CD4-positive, CD25-positive, alpha-beta regulatory T cell (primary cell): ENCODE measurements at places on chromosomes 11 and 22. TPM values are rescaled to one million over a fixed set of nuclear protein-coding genes. Genes with fewer than 3 reads are reported as not detected.

The C11orf58 gene
- total RNA-seq: 168 TPM

The PLAAT3 gene
- total RNA-seq: 5.8 TPM

The DDX25 gene
- not detected for total RNA-seq

The MIOX gene
- not detected for total RNA-seq

The TMPRSS4 gene
- total RNA-seq: not detected

The NRGN gene
- total RNA-seq: 58.8 TPM

The MPZL2 gene
- 1.0 TPM for total RNA-seq

The ISX gene
- not detected for total RNA-seq

The C11orf91 gene
- not detected for total RNA-seq

- H3K4me1 ChIP-seq: peaks cover 30% of the 10 kb centered on the region
- H3K27ac ChIP-seq: peak overlapping the region; percentile 28
- H3K4me3 ChIP-seq: peak overlapping the region; percentile 43
- peaks cover 35% of the 10 kb centered on the region for H3K36me3 ChIP-seq
Observed at GRCh38 chr11:32586576-32587190, 3.1 kb downstream of the EIF3M start.

- H3K27me3 ChIP-seq: no peaks in the 10 kb centered on the region
- no peaks in the 10 kb centered on the region for H3K4me1 ChIP-seq
- no peaks in the 10 kb centered on the region for H3K36me3 ChIP-seq
- no peak overlapping the region for H3K27ac ChIP-seq
Observed at GRCh38 chr22:49006207-49007012, 821.3 kb downstream of the BRD1 start.

GRCh38 chr22:17237038-17237668 lies 17.9 kb upstream of the ADA2 start:
- H3K36me3 ChIP-seq: no peaks in the 10 kb centered on the region
- H3K27ac ChIP-seq: peak overlapping the region; percentile 55
- peaks cover 9% of the 10 kb centered on the region for H3K4me1 ChIP-seq
- H3K27me3 ChIP-seq: no peaks in the 10 kb centered on the region
- DNase-seq: peak; percentile 36

DNA sequence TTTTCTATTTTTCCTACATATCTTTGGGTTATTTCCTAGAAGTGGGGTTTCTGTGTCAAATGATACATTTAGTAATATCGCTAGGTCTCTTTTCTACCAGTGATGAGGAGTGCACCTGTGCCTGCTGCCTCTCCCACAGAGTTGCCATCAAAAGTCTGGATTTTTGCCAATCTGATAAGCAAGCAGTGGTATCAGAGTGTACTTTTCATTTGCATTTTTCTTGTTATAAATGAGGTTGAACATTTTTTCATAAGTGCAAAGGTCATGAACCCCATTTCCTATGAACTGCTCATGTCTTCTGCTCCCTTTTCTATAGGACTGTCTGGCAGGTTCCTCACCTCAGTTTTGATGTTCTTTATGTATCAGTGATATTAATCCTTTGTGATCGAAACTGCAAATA lies 1.7 kb downstream of the TRPM5 start:
- no peaks in the 10 kb centered on the region for H3K36me3 ChIP-seq
- H3K27me3 ChIP-seq: no peaks in the 10 kb centered on the region
- no peak overlapping the region for H3K27ac ChIP-seq
- H3K4me1 ChIP-seq: peaks cover 44% of the 10 kb centered on the region
- no peak for DNase-seq

DNA sequence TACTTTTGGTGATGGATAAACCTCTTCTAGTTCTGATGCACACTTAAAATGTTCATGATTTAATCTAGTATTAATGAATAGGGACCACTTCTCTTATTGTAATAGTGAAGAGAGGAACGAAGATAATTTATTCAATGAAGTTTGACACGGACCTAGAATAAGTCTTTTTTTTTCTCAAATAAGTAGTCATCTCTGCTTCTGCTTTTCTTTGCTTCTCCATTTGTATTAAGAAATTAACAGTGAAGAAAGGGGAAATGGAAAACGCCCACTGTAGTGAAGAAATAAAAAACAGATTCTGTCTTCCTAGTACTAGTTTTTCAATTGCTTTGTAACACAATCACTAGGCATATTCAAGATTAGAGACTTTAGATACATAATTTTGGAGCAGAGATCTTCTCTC lies 73.0 kb downstream of the CD44 start:
- no peaks in the 10 kb centered on the region for H3K27me3 ChIP-seq
- H3K4me1 ChIP-seq: peaks cover 39% of the 10 kb centered on the region
- no peak for DNase-seq
- H3K27ac ChIP-seq: no peak overlapping the region

GRCh38 chr11:66313321-66314185 lies 3.3 kb downstream of the CD248 start:
- no peak for DNase-seq
- no peaks in the 10 kb centered on the region for H3K27me3 ChIP-seq
- no peak overlapping the region for H3K4me3 ChIP-seq
- H3K4me1 ChIP-seq: peaks cover 44% of the 10 kb centered on the region
- H3K36me3 ChIP-seq: no peaks in the 10 kb centered on the region
- peak overlapping the region; percentile 88 for H3K27ac ChIP-seq

GRCh38 chr11:93728792-93729128 lies 12.5 kb downstream of the TAF1D start:
- no peak for DNase-seq
- no peaks in the 10 kb centered on the region for H3K4me1 ChIP-seq
- no peak overlapping the region for H3K27ac ChIP-seq

- no peak overlapping the region for H3K4me3 ChIP-seq
- H3K4me1 ChIP-seq: peaks cover 18% of the 10 kb centered on the region
- no peaks in the 10 kb centered on the region for H3K36me3 ChIP-seq
- DNase-seq: no peak
- H3K27ac ChIP-seq: no peak overlapping the region
Observed at GRCh38 chr11:403021-403760, 9.2 kb downstream of the PKP3 start.

DNA sequence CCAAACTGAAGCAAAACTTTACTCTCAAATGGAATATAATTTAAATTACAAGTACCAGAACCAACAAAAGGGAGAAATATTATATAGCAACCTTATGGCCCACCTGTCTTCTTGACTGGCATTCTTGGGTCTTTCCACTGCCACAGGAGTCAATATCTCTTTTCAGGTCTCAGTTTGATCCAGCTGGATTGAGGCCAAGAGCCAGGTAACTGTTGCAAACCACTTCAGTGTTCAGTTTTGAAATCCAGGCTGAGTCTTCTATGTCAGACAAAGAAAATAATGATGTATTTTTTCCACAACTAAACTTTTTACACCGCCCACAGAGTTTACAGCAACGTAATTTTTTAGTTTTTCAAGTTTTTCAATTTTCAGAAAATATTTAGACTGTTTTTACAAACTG lies 648 bp downstream of the DLG2 start:
- H3K27me3 ChIP-seq: peaks cover 2% of the 10 kb centered on the region
- DNase-seq: no peak
- peaks cover 17% of the 10 kb centered on the region for H3K4me1 ChIP-seq

- H3K4me1 ChIP-seq: no peaks in the 10 kb centered on the region
- H3K27me3 ChIP-seq: no peaks in the 10 kb centered on the region
- no peak overlapping the region for H3K27ac ChIP-seq
Observed at GRCh38 chr11:113305440-113306336, 8.7 kb upstream of the TTC12 start.

DNA sequence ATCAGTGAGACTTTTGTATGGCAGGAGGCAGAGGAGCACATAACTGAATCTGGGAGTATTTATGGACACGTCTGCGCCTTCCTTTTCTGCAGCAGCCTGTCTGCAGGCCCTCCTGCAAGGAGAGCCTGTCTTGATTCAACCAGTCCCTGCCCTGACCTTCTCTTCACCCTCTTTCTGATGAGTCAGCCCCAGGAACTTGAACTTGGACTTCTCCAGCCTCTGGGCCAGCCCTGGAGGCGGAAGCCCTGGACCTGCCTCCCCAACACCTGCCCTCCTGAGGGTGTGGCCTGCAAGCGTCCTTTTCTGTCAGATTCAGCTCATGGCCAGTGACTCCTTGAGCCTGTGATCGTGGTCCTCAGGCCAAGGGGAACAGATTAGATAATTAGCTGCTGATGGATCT lies 20.0 kb downstream of the DAGLA start:
- no peak overlapping the region for H3K4me3 ChIP-seq
- H3K27ac ChIP-seq: no peak overlapping the region
- no peak for DNase-seq

- H3K27me3 ChIP-seq: no peaks in the 10 kb centered on the region
- H3K4me3 ChIP-seq: peak overlapping the region; percentile 74
- peak overlapping the region; percentile 99 for H3K27ac ChIP-seq
- no peaks in the 10 kb centered on the region for H3K36me3 ChIP-seq
- peak; percentile 38 for DNase-seq
Observed at GRCh38 chr22:46036558-46037408, 59.8 kb upstream of the WNT7B start.

- no peaks in the 10 kb centered on the region for H3K27me3 ChIP-seq
- peaks cover 18% of the 10 kb centered on the region for H3K4me1 ChIP-seq
- H3K27ac ChIP-seq: no peak overlapping the region
- no peak overlapping the region for H3K4me3 ChIP-seq
Observed at GRCh38 chr11:35261197-35261596, 122.2 kb downstream of the CD44 start.

DNA sequence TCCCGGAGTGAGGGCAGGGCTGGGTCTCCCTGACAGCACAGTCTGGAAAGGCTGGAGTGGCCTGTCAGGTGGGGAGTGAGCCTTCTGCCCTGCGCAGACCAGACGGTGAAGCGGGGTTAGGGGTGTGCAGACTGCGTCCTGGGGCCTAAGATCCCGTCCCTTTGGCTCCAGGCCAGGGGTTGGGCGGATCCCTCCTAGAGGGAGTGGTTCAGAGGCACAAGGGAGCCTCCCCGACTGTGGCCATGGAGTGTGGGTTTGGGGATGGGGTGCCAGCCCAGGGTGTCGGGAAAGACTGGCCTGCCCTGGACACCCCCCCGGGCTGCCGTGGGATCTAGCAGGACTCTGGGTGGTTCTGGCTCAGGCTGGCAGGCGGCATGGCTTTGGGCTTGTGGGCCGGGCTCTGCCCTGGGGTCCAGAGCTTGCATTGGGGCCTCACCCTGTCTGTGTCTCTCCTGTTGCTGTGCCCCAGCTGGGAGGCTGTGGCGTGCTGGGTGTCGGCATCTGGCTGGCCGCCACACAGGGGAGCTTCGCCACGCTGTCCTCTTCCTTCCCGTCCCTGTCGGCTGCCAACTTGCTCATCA lies 19.5 kb downstream of the TSPAN4 start:
- no peaks in the 10 kb centered on the region for H3K4me1 ChIP-seq
- H3K4me3 ChIP-seq: no peak overlapping the region
- no peaks in the 10 kb centered on the region for H3K36me3 ChIP-seq
- no peaks in the 10 kb centered on the region for H3K27me3 ChIP-seq
- no peak for DNase-seq

- no peak for DNase-seq
- no peak overlapping the region for H3K4me3 ChIP-seq
- no peak overlapping the region for H3K27ac ChIP-seq
- peaks cover 7% of the 10 kb centered on the region for H3K27me3 ChIP-seq
- H3K36me3 ChIP-seq: no peaks in the 10 kb centered on the region
Observed at GRCh38 chr22:28183078-28183860, 264.2 kb upstream of the PITPNB start.

DNA sequence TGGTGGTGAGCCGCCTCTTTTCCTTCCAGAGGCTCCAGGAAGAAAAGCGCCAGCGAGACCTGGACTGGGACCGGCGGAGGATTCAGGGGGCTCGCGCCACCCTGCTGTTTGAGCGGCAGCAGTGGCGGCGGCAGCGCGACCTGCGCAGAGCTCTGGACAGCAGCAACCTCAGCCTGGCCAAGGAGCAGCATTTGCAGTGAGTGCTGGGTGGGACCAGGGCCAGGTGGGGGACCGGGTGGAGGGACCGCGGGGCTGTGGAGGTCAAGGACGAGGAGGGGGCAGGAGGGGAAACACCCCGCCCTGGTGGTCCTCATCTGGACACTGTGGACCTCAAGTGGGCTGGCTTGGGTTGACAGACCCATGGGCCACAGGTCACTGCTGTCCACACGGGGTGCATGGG lies 17.4 kb downstream of the RIBC2 start:
- H3K36me3 ChIP-seq: no peaks in the 10 kb centered on the region
- H3K27me3 ChIP-seq: no peaks in the 10 kb centered on the region
- H3K4me3 ChIP-seq: no peak overlapping the region
- peaks cover 6% of the 10 kb centered on the region for H3K4me1 ChIP-seq
- no peak overlapping the region for H3K27ac ChIP-seq

- no peak for DNase-seq
- peaks cover 3% of the 10 kb centered on the region for H3K4me1 ChIP-seq
- H3K27me3 ChIP-seq: no peaks in the 10 kb centered on the region
- no peak overlapping the region for H3K4me3 ChIP-seq
- no peak overlapping the region for H3K27ac ChIP-seq
Observed at GRCh38 chr22:50704510-50705218, 32.0 kb downstream of the SHANK3 start.

DNA sequence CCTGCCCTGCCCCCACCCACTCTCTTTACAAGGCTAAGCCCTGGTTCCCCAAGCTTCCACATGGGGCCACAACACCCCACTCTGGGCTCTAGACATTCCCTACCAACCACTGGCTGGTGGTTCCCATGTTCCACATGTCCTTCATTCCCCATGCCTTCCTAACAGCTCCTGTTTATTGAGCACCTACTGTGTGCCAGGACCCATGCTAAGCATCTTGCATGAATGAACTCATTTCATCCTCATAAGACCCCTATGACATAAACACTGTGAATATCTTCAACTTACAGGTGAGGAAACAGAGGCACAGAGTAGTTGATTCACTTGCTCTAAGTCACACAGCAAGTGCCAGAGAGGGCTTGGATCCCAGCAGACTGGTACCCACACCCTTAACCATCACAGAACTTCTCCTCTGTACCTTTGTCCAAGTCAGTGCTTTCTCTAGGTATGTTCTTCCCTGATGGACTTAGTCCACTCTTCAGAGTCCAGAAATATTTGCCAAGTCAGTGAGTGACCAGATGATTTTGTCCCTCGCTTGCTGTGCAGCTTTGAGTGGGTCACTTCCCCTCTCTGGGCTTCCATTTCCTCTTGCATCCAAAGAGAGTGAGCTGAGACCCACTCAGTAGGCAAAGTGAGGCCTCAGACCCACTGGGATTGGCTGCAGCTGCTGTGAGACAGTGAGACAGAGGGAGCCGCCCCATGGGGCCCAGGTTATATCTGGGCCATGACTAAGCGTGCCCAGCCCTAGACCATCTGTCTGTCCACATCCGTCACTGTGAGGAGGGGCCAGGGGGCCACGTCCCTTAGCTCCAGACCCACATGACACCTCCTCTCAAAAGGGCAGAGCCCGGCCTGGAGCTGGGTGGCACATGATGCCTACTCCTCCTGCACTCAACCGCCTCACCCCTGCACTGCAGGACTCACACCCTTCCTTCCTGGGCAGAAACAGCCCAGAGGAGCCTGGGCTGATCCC lies 132.4 kb downstream of the MN1 start:
- no peaks in the 10 kb centered on the region for H3K27me3 ChIP-seq
- no peak overlapping the region for H3K4me3 ChIP-seq
- no peak for DNase-seq
- H3K27ac ChIP-seq: no peak overlapping the region
- no peaks in the 10 kb centered on the region for H3K4me1 ChIP-seq
- no peaks in the 10 kb centered on the region for H3K36me3 ChIP-seq

DNA sequence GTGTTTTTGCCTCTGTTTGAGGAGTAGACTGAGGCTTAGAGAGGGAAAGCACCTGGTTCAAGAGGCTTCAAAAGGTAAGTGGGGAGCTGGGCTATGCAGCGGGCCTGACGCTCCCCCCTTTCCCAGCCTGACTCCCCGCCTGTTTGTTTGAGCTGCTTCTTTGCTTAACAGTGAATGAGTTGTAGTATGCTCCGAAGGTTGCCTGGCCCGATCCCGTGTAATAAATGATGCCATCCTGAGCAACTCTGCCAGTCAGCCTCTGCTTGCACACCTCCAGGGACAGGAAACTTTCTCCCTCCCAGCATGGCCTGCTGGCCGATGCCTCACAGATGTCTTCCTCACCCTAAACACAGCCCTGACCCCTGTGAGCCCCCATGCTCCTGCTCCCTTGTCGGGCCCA lies 45.5 kb upstream of the TTLL12 start:
- no peak overlapping the region for H3K27ac ChIP-seq
- H3K4me3 ChIP-seq: no peak overlapping the region
- no peaks in the 10 kb centered on the region for H3K36me3 ChIP-seq
- no peaks in the 10 kb centered on the region for H3K27me3 ChIP-seq
